ENCODE measurements at places on chromosomes 11 and 22.

GRCh38 chr22:19059481-19060278 is 62.5 kb downstream of the DGCR2 start:
- DNase-seq = no peak

DNA sequence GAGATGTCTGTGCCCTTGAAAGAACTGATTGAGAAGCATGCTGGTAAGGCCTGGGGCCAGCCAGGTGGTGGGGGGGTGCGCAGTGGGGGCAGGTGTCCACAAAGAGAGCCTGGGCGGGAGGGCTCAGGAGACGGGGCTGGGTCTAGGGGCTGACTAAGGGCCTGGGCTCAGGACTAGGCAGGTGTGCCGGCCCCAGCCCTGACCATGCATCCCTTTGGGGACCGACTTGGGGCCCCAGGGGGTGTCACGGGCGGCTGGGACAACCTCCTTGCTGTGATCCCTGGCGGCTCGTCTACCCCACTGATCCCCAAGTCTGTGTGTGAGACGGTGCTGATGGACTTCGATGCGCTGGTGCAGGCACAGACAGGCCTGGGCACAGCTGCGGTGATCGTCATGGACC is 4.4 kb downstream of the NDUFV1 start:
- no peak for DNase-seq

DNA sequence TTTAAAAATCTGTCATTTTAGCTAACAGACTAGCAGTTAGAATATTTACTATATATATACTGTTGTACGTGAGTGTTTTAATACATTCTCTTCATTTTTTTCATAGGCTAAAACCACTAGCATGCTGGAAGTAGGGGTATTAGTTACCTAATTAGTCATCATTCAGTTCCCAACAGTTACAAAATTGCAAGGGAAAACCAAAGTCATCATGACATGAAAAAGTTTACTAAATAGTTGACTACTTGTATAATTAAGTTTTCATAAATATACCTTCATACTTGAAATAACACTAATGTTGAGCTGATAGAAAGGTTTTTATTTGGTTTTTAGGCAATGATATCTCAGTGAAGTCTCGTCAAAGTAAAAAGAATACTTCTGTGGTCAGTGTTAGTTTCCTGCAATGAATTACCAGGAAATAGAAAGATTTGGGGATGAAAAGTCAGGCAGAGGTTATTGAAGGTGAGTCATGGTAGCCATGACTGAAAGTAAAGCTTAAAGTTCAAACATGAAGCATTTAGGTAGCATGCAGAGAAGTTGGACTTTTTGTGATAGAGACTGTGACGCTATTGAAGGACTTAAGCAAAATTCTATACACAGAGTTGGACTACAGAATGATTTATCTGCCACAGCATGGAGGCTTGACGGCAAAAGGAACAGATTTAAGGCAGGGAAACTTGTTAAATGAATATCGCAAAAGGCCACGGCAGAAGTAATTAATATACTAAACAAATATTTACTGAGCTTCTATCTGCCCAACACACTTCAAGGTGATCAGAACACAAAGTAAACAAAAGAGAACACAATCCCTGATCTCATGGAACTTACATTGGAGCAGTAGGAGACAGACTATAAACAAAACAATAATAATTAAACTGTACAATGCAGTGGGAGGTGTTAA is 828.1 kb upstream of the FAT3 start:
- DNase-seq = no peak

- DNase-seq = no peak
Measured at GRCh38 chr11:72217841-72218240, 1.2 kb downstream of the FOLR2 start.

DNA sequence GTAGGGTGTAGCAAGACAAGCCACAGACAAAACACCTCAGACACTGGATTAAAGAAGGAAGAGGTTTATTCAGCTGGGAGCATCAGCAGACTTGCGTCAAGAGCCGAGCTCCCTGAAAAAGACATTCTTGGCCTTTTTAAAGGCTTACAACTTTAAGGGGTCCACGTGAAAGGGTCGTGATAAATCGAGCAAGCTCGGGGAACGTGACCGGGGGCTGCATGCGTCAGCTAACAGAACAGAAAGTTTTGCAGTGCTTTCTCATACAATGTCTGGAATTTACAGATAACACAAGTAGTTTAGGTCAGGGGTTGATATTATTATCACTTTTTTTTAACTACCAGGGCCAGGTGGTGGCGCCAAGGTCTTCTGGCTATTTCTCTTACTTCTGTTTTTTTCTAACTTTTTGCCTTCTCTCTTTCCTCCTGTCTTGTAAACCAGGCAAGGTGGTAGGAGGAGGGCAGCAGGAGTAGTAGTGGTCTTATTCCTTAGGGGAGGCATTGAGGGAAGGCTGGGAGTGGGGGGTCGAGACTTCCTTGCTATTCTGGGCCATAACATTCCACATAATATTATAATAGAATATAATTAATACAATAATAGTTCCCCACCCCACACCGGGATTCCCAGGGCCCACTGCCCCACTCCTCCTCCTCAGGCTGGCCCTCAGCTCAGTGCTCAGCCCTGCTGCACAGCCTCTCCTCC is 587 bp upstream of the ALDH3B1 start:
- no peak for DNase-seq

DNA sequence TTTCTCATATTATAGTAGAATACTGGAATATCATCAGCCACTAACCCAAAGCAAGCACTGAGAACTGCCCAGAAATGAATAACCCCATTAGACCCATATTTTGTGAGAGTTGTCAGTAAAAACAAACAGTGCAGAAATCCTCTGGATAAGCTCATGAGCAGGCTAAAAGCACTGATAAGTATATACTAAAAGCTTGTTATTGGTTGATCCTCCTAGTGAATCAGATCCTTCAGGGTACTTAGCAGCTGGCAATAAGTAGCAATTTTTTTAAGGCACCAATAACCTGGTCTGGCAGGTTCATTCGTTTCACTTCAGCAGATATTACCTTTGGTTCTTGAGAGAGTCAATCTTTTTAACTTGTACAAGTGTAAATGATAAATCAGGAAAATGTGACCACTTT is 1.2 kb downstream of the NOX4 start:
- no peak for DNase-seq

DNA sequence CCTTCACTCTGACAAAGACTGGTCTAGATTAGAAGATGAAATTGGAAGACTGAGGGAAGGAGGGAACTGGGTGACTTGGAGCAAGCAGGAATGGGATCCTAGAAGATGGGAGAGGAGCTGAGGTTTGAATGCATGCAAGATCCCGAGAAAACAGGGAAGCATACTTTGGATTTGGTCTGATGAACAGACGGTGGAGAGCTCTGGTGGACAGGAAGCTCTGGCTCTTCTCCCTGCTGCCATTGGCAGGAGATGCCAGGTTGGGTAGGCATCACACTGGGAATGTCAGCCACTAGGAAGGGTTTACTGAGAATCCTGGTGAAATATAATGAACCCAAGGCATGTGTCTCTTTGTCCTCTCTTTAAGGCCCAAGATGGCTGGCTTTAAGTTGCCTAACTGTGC is 16.5 kb downstream of the NAV2 start:
- no peak for DNase-seq

- no peak for DNase-seq
Measured at GRCh38 chr22:42881982-42882656, 25.0 kb upstream of the ARFGAP3 start.

DNA sequence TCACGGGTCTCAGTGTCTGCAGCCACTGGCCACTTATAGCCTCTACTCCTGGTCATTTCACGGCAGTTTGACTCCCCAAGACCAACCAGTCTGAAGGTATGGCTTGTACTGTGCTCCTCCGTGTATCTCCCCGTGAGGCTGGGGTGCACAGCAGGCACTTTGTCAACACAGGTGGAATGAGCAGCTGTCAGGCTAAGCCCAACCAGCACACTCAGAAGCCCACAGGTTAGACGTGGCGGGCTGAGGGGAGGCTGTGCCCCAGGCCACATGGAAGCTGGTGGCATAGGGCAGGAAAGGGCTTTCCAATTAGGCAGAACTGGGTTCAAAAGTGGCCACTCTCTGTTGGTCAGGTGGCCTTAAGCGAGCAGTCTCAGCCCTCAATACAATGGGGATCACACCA is 7.0 kb downstream of the TP53I11 start:
- DNase-seq = no peak

DNA sequence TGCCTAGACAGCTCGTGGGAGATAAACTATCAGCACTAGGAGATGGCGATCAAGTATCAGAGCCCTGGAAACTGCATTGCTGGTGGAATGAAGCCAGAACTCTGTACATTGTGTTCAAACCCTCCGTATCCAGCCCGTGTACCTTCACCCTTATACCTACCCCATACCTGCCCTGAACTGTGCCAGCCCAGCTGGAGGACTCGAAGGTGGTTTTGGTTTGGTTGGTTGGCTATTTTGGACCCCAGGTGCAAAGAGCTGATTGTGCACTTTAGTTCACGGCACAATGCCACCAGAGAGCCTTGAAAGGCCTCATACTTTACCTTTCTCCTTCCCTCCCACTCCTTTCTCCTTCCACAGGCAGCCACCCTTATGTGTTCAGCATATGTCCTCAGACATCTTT is 16.0 kb downstream of the FAM83F start:
- no peak for DNase-seq

- no peak for DNase-seq
Measured at GRCh38 chr11:105910095-105910715, 111.8 kb downstream of the MSANTD4 start.

DNA sequence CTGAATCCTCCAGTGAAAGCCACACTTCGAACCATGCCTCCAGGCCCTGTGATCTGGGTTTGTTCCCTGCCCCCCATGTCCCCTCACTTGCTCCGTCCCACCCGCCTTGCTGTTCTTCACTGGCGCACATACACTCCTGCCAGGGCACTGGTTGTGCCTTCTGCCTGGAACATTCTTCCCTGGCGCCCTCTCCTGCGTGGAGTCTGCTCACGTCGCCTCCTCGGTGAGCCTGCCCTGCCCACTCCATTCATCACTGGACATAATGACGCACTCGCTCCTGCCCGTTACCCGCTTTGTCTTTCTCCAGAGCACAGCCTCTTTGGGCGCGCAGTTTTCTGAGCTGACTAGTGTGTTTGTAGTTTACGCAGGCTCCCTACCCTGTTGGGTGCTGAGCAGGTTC is 21.0 kb upstream of the MIEF1 start:
- DNase-seq = no peak

DNA sequence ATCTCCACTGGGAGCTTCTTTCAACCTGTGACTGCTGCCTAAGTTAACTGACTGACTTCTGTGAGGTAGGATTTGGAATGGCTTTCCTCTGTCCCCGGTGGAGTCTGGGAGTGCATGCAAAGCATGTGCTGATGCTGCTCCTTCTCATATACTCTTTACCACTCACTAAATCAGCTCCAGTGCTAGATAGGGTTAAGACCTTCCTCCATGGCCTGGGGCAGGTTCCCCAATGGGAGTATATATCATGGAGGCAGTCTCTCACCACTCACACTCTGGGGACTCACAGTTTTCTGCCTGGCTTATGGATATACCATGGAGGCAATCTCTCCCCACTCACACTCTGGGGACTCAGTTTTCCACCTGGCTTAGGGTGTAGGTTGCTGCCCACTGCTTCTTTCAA is 10.1 kb upstream of the FANCF start:
- DNase-seq = no peak

DNA sequence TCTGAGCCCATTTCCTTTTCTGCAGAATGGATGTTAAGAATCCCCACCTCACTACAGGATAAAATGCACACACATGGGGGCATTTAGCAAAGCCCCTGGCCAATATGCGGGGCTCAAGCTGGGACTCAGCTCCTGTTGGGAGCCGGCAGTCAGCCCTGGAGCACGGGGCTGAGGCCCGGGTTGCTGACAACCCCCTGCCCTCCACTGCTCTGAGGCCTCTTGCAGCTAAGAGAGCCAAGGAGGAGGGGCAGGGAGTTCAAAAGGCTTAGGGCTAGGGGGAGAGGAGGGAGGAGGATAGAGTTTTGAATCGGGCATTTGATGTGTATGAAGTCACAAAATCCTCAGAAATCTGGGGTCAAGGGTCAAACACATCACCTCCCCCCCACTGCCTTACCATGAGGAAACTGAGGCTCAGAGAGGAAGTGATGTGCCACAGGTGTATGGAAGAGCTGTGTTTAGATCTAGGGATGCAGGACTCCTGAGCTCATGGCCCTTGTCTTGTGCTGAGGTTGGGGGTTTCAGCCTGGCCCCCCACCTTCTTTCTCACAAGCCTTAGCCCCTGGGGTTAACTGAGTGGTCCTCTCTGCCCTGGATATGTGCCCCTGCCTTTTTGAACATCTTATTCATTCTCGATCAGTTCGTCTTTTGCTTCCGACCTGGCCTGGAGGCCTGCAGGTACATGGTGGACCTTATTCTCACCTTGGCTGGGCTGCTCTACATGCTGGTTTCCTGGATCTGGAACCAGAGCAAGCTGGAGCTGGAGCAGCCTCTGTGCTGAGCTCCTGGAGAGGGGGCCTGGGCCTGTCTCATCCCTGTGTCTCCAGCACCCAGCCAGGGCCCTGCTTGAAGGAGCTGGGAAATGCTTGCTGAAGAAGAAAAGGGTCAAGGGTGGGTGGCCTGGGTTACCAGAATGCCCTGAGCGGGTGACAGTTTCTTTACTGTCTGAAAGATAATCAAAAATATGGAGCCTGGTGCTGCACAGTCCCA is 80.3 kb downstream of the LRRC32 start:
- DNase-seq = no peak

- DNase-seq = no peak
Measured at GRCh38 chr11:2668876-2669275, 30.9 kb downstream of the KCNQ1OT1 start.

- DNase-seq = no peak
Measured at GRCh38 chr11:2449548-2450320, 4.9 kb downstream of the KCNQ1 start.

DNA sequence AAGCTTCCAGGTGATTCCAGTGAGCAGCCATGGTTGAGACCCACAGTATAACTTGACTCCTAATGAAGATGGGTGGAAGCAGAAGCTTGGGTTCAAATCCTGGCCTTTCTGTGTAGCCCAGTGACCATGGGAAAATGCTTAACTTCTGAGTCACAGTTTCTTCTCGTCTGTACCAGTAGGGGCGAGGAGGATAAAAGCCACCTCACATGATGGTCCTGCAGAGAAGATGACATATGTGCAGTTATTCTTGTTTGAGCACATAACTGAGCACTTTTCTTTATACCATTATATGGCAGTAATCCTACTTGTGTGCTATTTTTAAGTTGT is 4.9 kb downstream of the TMEM109 start:
- no peak for DNase-seq
